ENCODE measurements at places on chromosomes 12 and 14.

- no peak for DNase-seq
Observed at GRCh38 chr14:23627961-23628360, 8.2 kb upstream of the DHRS2 start.

GRCh38 chr14:59189091-59189785 is 771 bp downstream of the DAAM1 start:
- peak; percentile 38 for DNase-seq

GRCh38 chr12:55737581-55738122 is 5.3 kb upstream of the GDF11 start:
- no peak for DNase-seq

DNA sequence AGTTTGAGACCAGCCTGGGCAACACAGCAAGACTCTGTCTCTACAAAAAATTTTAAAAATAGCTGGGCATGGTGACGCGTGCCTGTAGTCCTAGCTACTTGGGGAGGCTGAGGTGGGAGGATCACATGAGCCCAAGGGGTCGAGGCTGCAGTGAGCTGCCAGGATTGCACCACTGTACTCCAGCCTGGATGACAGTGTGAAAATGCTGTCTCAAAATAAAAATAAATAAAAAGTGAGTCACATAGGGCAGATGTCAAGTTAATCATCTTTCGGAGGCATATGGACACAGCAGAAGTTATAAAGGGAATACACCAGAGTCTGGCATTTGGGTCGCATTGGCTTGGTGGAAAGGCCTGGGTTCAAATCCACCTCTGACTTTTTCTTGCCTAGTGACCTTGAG is 92.7 kb downstream of the PHETA1 start:
- no peak for DNase-seq

DNA sequence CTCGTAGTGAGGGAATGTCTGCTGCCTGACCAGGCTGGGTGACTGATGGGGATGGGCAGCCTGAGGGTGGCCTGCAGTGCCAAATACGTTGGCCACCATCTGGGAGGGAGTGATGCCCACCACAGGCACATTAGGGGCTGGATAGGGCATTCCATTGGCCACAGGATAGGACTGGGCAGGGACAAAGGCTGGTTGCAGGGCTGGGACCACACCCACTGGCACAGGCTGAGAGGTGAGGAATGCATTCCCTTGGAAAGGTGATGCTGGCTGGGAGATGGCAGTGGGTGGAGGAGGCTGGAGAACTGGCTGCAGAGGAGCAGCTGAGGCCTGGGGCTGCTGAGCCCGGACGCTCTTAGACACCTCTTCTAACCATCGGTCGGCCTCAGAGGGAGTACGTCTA is 39.5 kb downstream of the PAPLN start:
- no peak for DNase-seq

GRCh38 chr12:48029491-48030172 is 25.4 kb upstream of the COL2A1 start:
- no peak for DNase-seq

DNA sequence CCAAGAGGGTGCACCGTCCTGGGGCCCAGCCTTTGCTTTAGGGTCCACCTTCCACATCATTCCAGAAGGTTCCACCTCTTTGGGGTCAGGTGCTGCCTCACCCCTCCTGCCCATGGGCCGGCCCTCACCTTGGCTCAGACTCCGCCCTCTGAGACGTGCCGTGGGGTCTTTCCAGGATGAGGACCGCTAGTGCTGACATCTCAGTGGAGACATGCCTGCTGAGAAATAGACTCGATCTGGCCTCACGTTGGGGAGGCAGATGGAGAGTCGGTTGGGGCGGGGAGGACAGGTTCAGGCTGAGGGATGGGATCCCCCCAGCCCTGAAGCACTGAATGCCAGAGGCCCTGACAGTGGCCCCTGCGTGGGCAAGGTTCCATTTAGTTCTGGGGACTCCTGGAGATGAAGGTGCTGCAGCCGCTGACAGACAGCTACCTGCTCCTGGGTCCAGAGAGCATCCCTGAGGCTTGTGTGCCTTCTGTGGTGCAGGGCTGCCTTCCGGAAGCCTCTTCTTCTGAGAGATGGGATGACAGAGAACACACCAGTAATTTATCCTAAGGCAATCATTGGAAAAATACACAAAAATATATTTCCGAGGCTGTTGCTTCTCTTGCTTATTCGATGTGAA is 185.3 kb downstream of the KIF26A start:
- DNase-seq, result no peak

- no peak for DNase-seq
Observed at GRCh38 chr14:70097576-70098249, 91.0 kb downstream of the SLC8A3 start.

DNA sequence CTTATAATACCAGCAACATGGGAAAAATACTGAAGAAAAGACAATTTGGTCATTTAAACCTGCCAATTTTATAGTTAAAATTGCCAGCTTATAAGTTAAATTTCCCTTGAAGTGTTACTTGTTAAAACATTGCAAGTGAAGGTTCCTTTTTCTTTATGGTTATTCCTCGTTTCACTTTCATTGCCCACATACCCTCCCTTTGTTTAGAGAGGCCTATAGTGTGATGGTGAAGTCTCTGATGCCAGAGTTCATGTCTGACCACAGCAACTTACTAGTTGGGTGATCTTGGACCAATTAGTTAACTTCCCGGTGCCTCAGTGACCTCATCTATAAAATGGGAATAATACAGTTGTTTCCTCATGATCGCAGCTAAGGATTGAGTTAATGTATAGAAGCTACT is 173.5 kb downstream of the ANO6 start:
- no peak for DNase-seq

DNA sequence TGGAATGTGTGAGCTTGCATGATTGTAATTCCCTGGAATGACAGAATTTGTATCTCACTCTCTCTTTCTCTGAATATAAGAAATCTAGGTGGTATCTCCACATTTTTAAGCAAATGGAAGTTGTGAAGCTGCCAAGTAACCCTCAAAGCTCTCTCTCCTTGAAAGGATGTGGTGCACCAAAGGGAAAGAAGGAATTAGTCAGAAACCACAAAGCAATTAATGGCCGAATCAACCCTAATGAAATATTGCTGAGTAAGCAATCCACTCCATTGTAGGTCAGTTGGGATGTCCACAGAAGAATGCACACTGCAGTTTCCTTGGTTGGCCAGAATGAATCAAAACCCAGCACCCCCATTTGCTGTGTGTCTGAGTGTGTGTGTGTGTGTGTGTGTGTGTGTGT is 153.5 kb downstream of the KCNA5 start:
- DNase-seq, result no peak

DNA sequence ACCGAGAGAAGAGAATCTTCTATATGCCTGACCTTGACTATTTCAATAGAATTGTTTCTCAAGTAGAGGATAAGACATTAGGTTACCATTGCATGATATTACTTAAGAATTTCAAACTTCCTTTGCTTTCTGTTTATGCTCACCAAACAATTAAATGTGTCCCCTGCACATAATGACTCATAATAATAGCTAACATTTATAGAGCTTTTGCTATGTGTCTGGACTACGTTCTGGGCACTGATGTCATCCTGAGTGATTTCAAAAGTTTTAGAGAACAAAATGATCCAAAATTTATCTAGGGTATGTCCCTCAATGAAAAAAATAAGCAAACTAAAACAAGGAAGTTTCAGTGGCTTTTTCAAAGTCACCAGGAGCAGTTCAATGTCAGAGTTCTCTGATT is 38.8 kb downstream of the SLC15A5 start:
- no peak for DNase-seq

DNA sequence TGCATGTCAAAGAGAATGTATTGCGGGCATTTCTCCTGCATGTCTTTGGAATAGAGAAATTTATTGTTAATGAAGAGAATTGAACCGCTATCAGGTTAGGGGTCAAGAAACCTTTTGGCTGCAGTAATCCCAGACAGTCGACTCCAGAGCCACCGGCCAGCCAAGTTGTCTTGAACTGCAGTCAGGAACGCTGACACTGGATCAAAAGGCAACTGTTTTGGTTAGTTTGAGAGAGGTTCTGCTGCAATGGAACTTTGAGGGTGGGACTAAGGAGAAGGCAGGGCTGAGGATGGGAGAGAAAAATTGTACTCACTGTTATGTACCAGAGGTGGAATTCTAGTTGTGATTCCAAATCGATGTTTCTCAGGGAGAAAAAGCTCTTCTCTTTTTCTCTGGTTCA is 28.2 kb downstream of the PPFIBP1 start:
- DNase-seq, result no peak

DNA sequence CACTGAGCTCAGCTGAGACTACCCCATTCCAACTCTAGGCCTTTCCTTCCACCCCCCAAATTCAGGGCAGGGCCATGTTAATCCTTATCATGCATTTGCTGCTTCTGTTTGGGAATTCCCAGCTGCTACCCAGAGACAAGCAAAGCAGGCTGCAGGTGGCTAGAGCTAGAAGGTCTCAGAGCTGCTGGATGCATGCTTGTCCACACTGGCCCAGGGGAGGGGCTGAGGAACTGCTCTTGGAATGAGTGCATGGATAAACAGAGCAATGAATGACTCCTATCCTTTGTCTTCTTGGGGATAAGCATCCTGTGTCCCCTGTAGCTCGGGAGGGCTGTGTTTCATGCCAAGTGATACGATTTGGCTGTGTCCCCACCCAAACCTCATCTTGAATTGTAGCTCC is 136.8 kb upstream of the NOS1 start:
- no peak for DNase-seq

DNA sequence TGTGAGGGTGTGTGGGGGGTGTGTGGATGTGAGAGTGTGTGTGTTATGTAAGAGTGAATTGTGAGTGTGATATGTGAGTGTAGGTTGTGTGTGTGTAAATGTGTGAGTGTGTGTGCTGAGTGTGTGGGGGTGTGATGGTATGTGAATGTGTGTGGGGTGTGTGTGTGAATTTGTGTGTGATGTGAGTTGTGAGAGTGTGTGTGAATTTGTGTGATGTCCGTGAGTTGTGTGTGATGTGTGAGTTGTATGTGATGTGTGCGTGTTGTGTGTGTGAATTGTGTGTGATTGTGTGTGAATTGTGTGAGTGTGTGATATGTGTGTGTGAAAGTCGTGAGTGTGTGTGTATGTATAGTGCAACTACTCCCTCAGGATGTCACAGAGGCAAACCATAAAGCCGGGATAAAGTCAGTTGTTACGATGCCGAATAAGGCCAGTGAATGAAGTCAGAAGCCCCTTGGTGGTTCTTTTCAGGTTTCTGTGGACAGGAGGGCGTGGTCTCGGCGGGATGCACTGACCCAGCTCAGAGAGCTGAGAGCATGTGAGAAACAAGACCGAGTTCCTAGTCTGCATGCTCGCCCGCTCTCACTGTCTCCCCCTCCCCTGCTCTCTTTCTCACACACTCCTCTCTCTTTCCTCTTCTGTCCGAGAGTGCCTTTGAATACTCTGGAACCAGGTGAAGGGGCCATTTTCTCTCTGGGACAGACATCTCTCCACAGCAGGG is 71.8 kb upstream of the MAX start:
- no peak for DNase-seq

- no peak for DNase-seq
Observed at GRCh38 chr14:72478471-72478893, 415.4 kb downstream of the DPF3 start.

DNA sequence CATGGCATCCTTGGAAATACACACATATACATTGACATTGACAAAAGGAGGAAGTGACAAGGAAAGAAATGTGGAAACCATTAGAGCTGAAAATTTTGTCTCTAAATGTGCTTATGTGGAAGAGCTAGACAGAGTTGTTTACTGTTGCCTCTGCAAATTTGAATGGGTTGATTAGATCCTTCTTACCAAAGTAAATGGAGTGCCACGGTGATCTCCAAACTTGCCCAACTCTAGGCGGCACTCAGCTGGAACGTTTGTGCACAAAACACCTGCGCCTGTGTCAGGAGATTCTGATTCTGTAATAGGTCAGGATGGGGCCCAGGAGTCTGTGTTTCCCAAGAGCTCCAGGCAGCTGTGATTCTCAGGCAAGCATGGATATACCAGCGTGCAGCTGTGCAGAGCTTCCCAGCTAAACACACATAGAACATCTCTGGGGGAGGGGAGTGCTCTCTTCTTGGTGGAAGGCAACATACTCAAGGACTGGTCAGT is 77.8 kb upstream of the BDKRB2 start:
- no peak for DNase-seq

DNA sequence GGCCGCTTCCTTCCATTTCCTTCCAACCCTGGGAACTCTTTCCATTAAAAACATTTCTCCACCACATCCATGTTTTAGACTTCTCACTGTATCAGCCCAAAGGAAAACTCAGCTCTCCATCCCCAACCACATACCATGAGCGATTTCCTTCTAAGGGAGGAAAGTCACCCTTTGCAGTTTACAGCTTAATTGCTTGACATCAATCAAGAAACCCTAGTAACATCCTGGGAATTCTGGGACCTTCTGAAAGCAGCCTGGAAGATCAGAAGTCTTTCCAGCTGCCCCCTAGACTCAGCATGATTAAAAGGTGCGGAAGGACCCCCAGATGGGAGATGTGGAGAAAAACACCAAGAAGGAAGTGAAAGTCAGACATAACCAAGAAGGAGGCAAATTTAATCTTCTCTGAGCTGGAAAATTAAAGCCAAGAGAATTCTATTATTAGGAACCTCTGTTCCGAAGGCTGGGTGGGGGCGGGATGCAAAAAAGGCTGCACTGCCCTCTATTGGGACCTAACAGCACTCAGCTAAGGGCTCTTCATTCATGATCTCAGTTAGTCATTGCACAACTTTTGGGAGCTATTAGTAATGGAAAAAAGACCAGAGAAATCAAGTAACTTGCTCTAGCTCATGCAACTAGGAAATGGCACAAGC is 73.3 kb upstream of the PLXNC1 start:
- no peak for DNase-seq

GRCh38 chr12:63917864-63918799 is 73.6 kb downstream of the SRGAP1 start:
- DNase-seq, result no peak

- DNase-seq, result no peak
Observed at GRCh38 chr12:102735104-102735503, 181.9 kb downstream of the PAH start.

Measured in activated naive CD4-positive, alpha-beta T cell treated with Interleukin-2 at 50 U/mL for 16 hours (primary cell).